Hair follicle dermal papilla cell (primary cell): ENCODE measurements at places on chromosomes 5 and 9. TPM values are rescaled to one million over a fixed set of nuclear protein-coding genes. Genes with fewer than 3 reads are reported as not detected.

ABLIM3 gene
- total RNA-seq: 10.2 and 14.1 TPM in 2 replicates

ENHO gene
- total RNA-seq: not detected in 2 replicates

TMEM171 gene
- total RNA-seq: 27.3 and 42.5 TPM in 2 replicates

UBLCP1 gene
- 21.1 and 23.3 TPM in 2 replicates for total RNA-seq

ZNF474 gene
- total RNA-seq: 0.32 and 0.49 TPM in 2 replicates

RASGEF1C gene
- not detected in 2 replicates for total RNA-seq

PCDHB7 gene
- total RNA-seq: 1.1 and 2.1 TPM in 2 replicates

BARHL1 gene
- not detected in 2 replicates for total RNA-seq

IFNE gene
- total RNA-seq: 1.3 and 3.6 TPM in 2 replicates

CATSPER3 gene
- total RNA-seq: not detected in 2 replicates

GADD45G gene
- 0.61 and 0.81 TPM in 2 replicates for total RNA-seq

PCDHGB7 gene
- 20.2 and 20.3 TPM in 2 replicates for total RNA-seq

GABRP gene
- total RNA-seq: not detected in 2 replicates

ARHGEF39 gene
- 0.12 and 0.49 TPM in 2 replicates for total RNA-seq

EQTN gene
- total RNA-seq: 0.16 TPM in 1 of 2 replicates, not detected in the other

ACSL6 gene
- under 0.01 and 0.32 TPM in 2 replicates for total RNA-seq

UNC13B gene
- total RNA-seq: 29.1 and 29.2 TPM in 2 replicates

KIAA0825 gene
- 8.4 and 12.3 TPM in 2 replicates for total RNA-seq

ADAMTSL2 gene
- under 0.01 TPM in 1 of 2 replicates, not detected in the other for total RNA-seq

SPTAN1 gene
- total RNA-seq: 396 and 421 TPM in 2 replicates

GFI1B gene
- not detected in 2 replicates for total RNA-seq

TNFAIP8 gene
- total RNA-seq: 37.2 and 40.4 TPM in 2 replicates

CYLC2 gene
- not detected in 2 replicates for total RNA-seq
